Vagina (tissue), 2 donors: ENCODE measurements at places on chromosomes 12 and 14. TPM values are rescaled to one million over a fixed set of nuclear protein-coding genes. Genes with fewer than 3 reads are reported as not detected.

GRCh38 chr14:21307637-21308036 lies 27.8 kb downstream of the RPGRIP1 start:
- H3K27ac ChIP-seq, result no peak overlapping the region
- no peak overlapping the region for H3K4me3 ChIP-seq
- no peaks in the 10 kb centered on the region for H3K27me3 ChIP-seq
- no peaks in the 10 kb centered on the region for H3K36me3 ChIP-seq

- no peaks in the 10 kb centered on the region for H3K4me1 ChIP-seq
- no peak for DNase-seq
- no peaks in the 10 kb centered on the region for H3K27me3 ChIP-seq
Observed at GRCh38 chr12:131349397-131350127, 361.3 kb upstream of the SFSWAP start.

GRCh38 chr12:28051516-28052354 lies 79.2 kb upstream of the PTHLH start:
- no peaks in the 10 kb centered on the region for H3K36me3 ChIP-seq
- H3K4me3 ChIP-seq, result no peak overlapping the region
- H3K4me1 ChIP-seq, result peaks cover 11% of the 10 kb centered on the region
- DNase-seq, result no peak

DNA sequence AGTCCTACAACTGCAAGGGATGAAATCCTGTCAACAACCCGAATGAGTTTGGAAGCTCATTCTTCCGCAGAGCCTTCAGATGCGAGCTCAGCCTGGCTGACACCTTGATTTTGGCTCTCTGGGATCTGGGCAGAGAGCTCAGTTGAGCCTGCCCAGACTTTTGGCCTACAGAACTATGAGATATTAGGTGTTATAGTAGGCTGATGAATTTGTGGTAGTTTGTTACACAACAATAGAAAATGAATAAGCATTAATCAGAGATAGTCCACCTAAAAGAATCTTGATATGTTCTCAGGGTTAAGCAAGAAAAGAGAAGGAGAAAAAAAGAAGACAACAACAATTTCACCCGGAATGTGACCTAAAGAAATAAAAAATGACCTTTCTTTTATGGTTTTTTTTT lies 30.4 kb upstream of the GZMB start:
- H3K27ac ChIP-seq, result no peak overlapping the region
- no peaks in the 10 kb centered on the region for H3K36me3 ChIP-seq
- no peak for DNase-seq
- no peaks in the 10 kb centered on the region for H3K27me3 ChIP-seq

- DNase-seq, result peak; percentile 62
- no peaks in the 10 kb centered on the region for H3K4me1 ChIP-seq
- no peak overlapping the region for H3K27ac ChIP-seq
Observed at GRCh38 chr12:127278351-127278750, 988.6 kb upstream of the TMEM132C start.

DNA sequence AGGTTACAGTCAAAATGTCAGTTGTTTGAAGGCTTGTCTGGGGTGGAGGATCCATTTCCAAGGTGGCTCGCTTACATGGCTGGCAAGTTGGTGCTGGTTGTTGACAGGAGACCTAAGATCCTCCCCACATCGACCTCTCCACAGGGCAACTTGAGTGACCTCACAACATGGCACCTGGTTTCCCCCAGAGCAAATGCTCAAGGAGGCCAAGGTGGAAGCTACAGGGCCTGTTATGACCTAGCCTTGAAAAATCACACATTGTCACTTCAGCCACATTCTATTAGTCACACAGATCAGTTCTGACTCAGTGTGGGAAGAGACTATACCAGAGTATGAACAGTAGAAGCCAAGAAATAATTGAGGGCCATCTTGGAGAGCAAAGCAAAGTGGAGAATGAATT lies 11.3 kb upstream of the GNG2 start:
- DNase-seq, result no peak
- no peaks in the 10 kb centered on the region for H3K4me1 ChIP-seq
- H3K36me3 ChIP-seq, result no peaks in the 10 kb centered on the region
- no peak overlapping the region for H3K27ac ChIP-seq

GRCh38 chr12:116267948-116268347 lies 9.5 kb downstream of the MED13L start:
- H3K4me3 ChIP-seq, result no peak overlapping the region
- peaks cover 90% of the 10 kb centered on the region for H3K4me1 ChIP-seq
- no peak for DNase-seq
- H3K27me3 ChIP-seq, result no peaks in the 10 kb centered on the region
- no peaks in the 10 kb centered on the region for H3K36me3 ChIP-seq
- no peak overlapping the region for H3K27ac ChIP-seq

Gene HSPB8
- total RNA-seq, result 58.4 TPM

Gene LRRC10
- total RNA-seq, result not detected
